ENCODE measurements at places on chromosomes 1 and 21.

DNA sequence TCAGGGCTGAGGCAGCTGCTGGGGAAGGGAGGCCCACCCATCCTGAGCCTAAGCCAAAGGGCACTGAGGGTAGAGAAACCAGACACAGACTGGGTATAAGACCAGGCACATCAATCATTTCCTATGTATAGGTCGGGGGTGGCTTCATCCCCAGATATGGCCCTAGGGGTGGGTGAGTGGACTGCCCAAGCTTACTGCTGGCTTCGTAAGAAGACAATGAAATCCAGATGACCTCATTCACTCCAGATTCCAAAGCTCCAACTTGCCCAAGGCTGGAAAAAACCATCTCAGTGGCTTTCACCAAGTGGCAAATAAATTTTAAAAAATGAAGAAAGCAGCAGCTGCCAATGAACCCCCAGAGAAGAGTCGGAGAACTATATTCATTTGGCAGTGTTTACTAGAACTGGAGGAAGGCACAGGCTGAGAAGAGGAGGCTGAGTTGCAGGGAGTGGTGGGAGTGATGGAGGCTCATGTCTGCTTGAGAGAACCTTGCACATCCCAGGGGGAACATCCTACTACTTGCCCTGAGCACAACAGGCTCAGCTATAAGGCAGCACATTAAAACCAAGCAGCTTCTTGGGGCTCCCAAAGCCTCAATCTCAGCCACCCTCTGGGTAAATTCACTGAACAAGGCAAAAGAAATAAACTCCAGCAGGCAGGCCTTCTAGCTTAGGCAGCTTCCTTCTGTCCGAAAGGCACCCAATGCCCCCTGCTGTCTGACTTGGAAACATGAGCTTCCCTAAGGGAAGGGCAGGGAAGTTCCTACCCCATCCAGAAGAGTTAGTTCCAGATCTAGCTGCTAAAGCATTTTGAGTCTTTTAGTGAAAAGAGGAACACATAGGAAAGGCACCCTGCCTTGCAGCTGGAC, 14.1 kb downstream of the PEA15 start:
- no peak for DNase-seq

DNA sequence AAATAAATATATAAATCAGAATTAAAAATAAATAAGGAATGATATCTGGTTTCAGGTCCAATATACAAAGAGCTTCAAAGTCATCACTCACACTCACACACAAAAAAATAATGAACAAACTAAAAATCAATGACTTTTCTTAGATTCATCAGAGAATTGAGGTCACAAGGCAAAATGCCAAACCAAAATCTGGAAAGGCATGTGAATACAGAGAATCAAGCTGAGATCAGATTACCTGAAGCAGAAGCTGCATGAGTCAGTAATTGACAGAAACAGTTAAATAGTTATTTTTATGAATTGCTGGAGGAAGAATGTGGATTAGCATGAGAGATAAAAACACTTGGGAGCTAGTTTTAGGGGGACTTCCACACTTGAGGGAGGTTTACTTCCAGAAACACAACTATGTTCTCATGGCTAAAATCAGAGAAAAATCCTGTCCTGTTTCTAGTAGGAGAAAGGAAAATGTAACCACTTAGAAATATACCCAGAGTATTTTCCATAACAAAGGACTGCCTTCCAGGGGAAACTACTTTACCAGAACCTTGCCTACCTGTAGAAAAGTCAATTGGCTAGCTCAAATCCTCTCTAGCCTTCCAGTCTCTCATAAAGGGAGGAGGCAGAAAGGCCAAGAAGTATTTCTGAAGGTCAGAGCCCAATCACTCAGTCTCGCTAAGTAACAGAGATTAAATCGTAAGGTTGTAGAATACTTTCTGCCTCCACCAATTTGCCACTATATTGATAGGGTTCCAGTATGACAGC, 536.6 kb upstream of the NR5A2 start:
- DNase-seq, result no peak

GRCh38 chr1:10168912-10169514, 41.4 kb upstream of the KIF1B start:
- DNase-seq, result no peak

DNA sequence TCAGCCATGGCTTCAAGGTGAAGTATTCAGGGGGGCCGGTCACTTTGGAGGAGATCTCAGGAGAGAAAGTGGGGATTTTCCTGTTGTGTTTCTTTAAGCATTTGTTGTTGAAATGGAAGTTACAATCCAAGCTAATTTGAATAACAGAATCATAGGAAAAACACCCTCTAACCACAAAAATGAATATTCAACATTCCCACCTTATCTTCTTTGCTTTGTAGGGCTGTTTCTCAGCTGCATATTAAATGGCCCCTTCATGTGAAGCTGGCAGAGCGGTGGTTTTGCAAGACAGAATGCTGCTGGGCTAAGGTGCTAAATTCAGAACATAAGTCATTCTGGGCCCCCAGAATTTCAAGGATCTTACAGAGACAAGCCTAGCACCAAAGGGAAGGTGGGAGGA, 279.0 kb downstream of the RRAGC start:
- no peak for DNase-seq

DNA sequence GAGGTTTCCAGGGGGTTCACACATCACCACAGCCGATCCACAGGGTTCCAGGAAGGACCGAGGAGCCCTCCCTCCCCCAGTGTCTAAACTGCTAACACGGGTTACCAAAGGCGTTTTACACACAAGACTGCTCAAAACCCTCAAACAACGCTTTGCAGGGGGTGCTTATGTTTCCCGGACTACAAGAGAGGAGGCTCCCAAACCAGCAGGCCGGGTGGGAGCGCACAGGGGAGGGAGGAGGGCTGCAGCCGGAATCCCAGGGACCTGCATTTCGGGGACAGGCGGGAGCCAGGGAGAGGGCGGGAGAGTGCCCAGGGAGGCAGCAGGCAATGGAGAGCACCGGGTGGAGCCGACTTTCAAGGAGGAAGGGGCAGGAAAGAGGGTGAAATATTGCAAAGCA, 50.8 kb downstream of the ACBD3 start:
- DNase-seq, result no peak
